ENCODE measurements at places on chromosomes 5 and 9. TPM values are rescaled to one million over a fixed set of nuclear protein-coding genes. Genes with fewer than 3 reads are reported as not detected.

DNA sequence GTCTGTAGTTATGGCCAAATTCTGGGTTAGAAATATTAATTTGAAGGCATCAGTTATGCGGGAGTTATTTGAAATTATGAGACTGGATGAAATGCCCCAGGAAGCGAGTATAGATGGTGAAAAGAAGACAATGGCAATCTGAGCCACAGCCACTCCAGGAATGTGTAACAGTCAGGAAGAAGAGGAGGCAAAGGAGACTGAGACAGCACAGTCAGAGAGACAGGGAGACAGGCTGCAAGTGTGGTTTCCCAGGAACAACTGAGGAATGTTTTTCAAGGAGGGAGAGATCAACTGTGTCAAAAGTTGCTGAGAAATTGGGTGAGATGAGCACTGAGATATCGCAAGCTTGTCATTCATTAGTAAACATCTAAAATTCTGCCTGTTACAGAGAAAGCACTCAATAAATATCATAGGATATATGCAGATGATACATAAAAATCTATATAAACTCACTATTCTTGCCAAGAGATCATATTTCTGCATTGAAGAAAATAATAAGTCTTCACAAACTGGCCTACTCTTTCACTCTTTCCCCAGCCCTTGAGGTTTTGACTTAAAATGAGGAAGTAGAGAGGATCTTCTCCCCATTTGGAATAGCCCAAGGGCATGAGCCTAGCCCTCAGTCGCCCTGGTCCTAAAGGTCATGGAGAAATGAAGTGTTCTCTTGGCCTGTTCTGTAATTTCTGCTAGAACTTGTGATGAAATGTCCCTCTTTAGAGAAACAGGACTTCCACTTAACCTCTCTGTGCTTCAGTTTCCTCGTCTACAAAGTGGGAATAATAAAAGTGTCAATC is 48.5 kb upstream of the RLN1 start:
- no peak for DNase-seq

GRCh38 chr9:14373336-14373666 is 59.4 kb upstream of the NFIB start:
- DNase-seq = no peak

- no peak for DNase-seq
Observed at GRCh38 chr9:114366334-114367128, 21.3 kb downstream of the AKNA start.

- DNase-seq = peak; percentile 55
Observed at GRCh38 chr9:107751567-107752210, 262.1 kb upstream of the KLF4 start.

DNA sequence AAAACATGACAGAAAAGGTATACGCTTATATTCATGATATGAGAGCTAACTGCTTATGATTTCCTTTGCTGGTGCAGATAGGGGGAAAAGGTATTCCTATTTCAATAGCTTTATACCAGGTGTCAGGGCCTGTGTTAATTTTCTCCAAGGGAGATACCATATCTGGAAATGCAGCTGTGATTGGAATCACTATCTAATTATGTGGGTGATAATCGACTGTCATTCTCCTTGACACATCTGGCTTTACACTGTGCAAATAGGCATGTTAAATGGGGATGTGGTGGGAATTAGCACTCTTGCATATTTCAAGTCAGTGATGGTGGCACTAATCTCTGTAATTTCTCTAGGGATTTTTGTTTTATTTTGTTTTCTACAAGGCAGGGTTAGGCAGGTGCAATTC is 611.1 kb downstream of the CDH9 start:
- no peak for DNase-seq

CNTFR gene
- total RNA-seq = 9.4 TPM

DNA sequence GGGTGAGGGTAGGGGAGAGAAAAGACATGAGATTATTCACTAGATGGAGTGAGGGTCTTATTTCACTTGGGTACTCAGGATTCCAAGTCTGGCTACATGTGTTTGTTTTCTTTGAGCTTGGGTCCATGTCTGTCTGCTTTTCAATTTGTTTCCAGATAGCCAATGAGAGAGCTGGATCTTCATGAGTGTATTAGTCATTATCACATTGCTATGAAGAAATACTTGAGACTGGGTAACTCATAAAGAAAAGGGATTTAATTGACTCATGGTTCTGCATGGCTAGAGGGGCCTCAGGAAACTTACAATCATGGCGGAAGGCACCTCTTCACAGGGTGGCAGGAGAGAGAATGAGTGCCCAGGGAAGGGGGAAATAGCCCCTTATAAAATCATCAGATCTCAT is 196.8 kb upstream of the TRIM32 start:
- no peak for DNase-seq

ABL1 gene
- total RNA-seq = 72.6 TPM

DNA sequence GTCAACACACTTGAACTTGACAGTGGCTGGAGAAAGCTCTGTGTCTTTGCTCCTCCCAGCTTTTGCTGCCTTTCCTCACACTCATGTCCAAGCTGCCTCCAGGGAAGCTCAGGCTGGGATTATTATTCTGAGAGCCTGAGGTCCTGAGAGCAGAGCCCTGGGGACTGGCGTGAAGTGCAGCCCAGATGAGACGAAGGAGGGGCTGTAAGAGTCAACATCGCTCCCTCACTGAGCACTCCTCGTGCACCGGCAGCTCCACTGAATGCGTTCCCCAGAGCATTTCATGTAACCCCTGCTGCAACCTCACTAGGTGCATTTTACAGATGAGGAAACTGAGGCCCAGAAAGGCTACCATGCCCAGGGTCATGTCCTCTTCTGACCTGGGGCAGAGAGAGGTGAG is 63.5 kb upstream of the PHYKPL start:
- no peak for DNase-seq

All from ureter (tissue), 1 donor.